ENCODE measurements at places on chromosomes 16 and 17.

- DNase-seq, result no peak
Measured at GRCh38 chr16:31016018-31016417, 5.6 kb upstream of the STX1B start.

GRCh38 chr17:79930877-79931816, 91.9 kb upstream of the CBX4 start:
- DNase-seq, result no peak

GRCh38 chr17:11638700-11639265, 40.5 kb downstream of the DNAH9 start:
- DNase-seq, result no peak

- DNase-seq, result no peak
Measured at GRCh38 chr17:71726341-71726740, 394.5 kb upstream of the SOX9 start.

- peak; percentile 88 for DNase-seq
Measured at GRCh38 chr17:36072431-36073121, 8.5 kb downstream of the CCL18 start.

DNA sequence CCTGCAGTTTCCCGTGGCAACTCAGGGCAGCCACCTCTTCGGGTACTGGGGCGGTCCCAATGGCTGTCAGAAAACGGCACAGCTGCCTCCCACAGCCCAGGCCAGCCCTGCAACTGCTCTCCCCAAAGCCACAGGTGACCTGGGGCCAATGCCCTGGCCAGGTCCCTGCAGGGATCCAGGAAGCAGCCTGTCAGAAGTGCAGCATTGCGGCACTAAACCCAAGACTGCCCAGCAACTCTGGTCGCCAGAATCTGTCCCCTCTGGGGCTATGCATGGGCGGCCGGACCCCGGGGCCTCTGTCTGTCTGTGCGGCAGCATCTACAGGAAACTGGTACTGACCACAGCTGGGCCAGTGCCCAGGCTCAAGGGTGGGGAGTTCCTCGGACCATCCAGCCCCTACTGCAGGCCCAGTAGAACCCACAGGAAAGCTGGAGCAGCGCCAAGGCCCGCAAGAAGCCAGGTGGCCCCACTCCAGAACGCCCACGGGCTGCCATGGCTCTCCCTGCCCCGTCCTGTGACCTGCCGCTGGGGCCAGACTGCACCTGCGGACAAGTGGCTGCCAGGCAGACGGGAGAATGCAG, 5.5 kb downstream of the CYBC1 start:
- DNase-seq, result no peak

- no peak for DNase-seq
Measured at GRCh38 chr17:35142467-35142796, 329 bp upstream of the NLE1 start.

- DNase-seq, result no peak
Measured at GRCh38 chr17:47969930-47970724, 786 bp upstream of the CDK5RAP3 start.

- DNase-seq, result no peak
Measured at GRCh38 chr17:55409030-55409800, 12.4 kb downstream of the MMD start.

- no peak for DNase-seq
Measured at GRCh38 chr16:19297454-19297853, 11.9 kb downstream of the CLEC19A start.

DNA sequence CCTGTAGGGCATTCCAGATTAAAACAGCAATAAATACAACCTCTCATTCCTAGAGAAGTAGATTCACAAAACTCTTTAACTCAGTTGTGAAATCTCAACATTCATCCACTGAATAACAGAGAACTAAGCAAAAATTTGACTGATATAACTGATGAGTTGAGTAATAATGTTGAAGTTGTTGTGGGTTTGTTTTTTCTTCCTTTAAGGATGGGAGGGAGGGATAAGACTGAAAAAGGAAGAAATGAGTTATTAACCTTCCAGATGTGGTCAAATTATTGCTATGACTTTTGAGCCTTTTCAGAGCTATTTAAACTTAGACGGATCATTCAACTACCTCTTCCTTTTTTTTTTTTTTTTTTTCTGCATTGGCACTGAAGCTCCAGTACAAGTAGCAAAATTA, 38.6 kb downstream of the SKAP1 start:
- DNase-seq, result no peak

GRCh38 chr16:86025706-86026105, 126.7 kb downstream of the IRF8 start:
- no peak for DNase-seq

- no peak for DNase-seq
Measured at GRCh38 chr16:21590287-21590686, 9.1 kb upstream of the METTL9 start.

DNA sequence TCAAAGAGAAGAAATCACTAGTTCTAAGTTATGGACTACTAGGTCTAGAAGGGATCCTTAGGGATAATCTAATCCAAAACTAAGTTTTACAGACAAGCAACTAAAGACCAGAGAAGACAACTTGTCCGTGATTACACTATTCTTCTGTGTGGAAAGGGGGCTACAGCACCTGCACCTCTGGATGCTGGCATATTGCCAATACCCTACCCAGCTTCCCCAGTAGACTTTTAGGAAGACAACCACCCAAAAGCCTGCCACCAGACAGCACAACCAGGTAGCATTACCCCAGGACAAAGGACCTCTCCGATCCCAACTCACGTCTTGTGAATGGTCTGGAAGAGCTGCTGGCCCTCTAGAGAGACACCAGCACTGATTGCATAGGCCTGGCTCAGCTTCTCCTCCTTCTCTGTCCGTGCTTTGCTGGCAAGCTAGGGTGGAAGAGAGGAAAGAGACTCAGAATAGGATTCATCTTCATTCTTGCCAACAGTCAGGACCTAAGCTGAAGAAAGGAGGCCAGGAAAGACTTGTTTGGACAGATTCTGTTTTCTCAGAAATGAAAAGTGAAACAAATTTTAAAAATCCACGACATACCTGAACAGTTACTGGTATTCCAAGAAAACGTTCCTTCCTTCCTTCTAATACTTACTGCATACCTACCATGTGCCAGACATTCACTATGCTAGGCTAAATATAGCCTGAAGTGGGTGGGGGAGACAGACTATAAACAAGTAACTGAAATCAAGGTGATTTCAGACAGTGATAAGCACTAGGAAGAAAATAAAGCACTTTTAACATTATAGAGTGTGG, 25.3 kb upstream of the TMEM101 start:
- no peak for DNase-seq

DNA sequence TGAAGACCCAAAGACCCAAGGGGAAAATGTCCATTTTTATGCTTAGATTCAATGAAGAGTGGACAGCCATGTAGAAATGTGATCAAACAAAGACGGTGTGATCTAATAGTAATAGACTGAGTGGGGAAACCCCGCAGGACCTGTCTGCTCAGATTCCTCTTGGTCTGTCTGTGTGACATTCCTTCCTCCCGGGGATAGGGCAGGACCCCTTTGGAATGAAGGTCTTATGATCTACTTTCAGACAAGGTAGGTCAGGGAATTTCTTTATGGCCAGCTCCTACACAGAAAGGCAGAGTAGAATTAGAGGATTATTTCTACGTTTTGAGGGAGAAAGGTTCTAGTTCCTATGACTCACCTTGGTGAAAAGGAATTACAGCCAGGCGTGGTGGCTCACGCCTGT, 267.6 kb downstream of the STX8 start:
- DNase-seq, result no peak

DNA sequence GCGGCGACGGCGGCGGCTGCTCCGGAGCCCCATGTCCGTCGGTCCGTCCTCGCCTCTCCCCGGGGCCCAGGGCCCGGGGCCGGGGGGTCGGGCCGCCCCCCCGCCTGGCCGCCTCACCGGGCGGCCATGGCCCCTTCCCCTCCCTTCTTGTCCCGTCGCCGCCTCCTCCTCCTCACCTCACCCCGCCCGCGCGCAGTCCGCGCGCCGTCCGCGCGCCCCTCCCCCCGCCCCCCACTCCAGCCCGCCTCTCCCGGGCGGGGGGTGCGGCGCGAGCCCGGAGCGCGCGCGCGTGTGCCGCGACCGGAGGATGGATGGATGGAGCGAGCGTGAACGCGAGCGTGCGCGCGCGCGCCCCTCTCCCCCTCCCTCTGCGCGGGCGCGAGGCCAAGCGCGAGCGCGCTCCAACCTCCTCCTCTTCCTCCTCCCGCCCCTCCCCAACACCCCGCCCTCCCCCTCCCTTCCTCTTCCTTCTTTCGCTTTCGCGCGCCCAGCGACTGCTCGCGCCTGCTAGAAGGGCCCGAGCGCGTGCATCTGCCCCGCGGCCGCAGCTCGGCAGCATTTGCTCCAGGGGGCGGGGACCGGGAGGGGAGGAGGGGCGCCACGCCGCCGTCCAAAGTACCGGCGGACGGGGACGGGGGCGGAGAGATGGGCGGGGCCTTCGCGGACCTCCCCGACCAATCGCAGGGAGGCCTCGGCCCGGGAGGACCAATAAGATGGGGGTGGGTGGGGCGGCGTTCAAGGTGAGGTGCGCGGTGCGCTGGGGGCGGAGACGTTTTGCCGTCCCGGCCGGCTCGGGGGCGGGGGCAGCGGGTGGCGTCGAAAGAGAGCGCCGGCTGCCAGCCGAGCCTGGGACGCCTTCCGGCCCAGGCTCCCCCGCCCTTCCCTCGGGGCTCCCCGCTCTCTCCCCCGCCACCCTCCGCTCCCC, at the start of gene ATXN7L3:
Gene ATXN7L3 (minus strand): TSS at position 332 of the 925 bp plus-strand sequence. CDS start 1,814 bp downstream, outside the sequence.
- DNase-seq, result peak; percentile 99

DNA sequence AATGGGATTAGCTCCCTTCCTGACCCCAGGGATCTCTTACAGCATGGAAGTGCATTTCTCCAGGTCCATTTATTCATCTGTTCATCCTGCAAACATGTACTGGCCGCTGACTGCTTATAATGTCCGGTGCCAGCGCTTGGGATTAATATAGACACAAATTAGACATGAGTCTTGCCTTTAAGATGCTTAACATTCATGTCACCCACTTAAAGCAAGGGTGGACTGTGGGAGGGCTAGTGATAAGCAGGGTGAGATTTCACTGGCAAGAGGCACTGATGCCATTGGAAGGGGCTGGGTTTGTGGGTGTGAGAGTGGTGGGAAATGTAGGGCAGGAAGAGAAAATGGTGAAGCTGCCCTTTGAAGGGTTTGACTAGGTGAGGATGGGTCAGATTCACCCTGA, 92.2 kb upstream of the MPHOSPH6 start:
- DNase-seq, result no peak

DNA sequence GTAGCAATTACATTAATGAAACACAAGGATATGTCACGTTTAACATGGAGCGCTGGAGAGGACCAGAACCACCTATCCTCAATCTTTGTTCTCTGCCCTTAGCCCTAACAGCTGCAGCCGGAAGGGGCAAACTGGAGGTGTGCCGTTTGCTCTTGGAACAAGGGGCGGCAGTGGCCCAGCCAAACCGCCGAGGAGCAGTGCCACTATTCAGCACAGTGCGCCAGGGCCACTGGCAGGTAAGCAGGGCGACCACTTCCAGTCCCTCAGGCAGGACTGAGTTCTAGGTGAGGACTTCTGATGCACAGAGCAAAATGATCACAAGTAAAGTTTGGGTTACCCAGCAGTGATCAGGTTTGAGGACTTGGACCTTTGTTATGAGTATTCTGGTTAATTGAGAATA, 41.1 kb downstream of the CYB561 start:
- no peak for DNase-seq

DNA sequence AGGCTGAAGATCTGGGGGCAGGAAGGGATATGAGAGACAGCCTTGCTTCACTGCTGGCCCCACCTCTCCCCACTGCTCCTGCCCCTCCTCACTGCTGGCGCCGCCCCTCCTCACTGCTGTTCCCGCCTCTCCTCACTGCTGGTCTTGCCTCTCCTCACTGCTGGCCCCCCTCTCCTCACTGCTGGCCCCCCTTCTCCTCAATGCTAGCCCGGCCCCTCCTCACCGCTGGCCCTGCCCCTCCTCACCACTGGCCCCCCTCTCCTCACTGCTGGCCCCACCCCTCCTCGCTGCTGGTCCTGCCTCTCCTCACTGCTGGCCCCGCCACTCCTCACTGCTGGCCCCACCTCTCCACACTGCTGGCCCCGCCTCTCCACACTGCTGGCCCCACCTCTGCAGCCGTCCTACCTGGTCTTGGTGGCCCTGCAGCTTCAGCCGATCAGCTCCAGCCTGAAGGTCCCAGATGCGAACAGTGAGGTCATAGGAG, 9.5 kb upstream of the PAM16 start:
- DNase-seq, result no peak

- no peak for DNase-seq
Measured at GRCh38 chr16:23640615-23640930, 537 bp downstream of the PALB2 start.

GRCh38 chr17:56909742-56910508, 3.9 kb downstream of the TRIM25 start:
- no peak for DNase-seq

GRCh38 chr16:1674751-1675664, 3.1 kb upstream of the JPT2 start:
- no peak for DNase-seq

- DNase-seq, result no peak
Measured at GRCh38 chr17:40884708-40885512, at the start of gene KRT20. Gene KRT20, minus strand, starts transcription at chr17:40885242. Its CDS starts 57 bp downstream, at chr17:40885185.

GRCh38 chr16:2829501-2830354, at the start of gene ZG16B:
Gene ZG16B, plus strand, starts transcription at chr16:2830303. Its CDS starts 139 bp downstream, at chr16:2830442.
- no peak for DNase-seq

GRCh38 chr16:2881783-2882649, 999 bp upstream of the FLYWCH2 start:
- DNase-seq, result no peak

DNA sequence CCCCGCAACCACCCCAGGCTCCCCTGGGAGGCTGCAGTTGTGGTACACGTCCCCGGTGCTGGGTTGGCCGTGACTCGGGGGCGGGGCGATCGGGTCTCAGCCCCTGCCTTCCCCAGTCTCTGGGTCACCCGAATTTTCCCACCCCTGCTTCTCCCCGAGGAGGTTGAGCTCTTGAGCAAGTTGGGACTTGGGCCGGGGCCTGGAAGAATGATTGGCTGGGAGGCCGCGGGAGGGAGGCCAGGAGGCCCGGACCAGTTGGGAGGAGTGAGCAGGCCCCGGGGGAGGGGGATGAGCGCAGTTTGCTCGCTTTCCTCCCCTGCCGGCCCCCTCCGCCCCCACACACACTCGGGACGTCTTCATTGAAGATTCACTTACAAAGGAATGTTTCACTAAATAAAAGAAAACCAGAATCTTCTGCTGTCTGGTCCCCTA, 4.5 kb upstream of the HEXIM1 start:
- DNase-seq, result no peak

GRCh38 chr17:35743626-35744328, 9.3 kb downstream of the GAS2L2 start:
- DNase-seq, result no peak

DNA sequence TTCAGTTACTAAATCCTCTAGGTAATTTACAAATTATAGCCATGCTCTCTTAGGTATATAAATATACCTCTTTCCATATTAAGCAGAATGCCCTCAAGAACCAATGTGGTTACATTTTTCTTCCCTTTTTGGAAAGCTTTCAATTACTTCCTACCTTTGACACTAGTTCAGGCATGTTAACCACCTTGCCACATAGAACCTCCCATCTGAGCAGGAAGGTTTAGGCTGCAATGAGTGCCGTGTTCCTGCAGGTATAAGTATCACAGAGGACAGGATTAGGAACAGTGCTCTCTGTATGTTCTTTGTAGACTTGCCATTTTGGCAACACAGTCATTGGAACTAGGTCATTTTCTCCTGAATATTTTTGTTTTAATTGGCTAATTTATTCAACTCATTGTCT, 20.1 kb downstream of the KRT25 start:
- DNase-seq, result no peak

All from NK-92 treated with Interleukin-12 subunit alpha and Interleukin-12 subunit beta, amount 100 ng/mL, for 24 hours (cell line).